ENCODE measurements at places on chromosomes 11 and 22.

DNA sequence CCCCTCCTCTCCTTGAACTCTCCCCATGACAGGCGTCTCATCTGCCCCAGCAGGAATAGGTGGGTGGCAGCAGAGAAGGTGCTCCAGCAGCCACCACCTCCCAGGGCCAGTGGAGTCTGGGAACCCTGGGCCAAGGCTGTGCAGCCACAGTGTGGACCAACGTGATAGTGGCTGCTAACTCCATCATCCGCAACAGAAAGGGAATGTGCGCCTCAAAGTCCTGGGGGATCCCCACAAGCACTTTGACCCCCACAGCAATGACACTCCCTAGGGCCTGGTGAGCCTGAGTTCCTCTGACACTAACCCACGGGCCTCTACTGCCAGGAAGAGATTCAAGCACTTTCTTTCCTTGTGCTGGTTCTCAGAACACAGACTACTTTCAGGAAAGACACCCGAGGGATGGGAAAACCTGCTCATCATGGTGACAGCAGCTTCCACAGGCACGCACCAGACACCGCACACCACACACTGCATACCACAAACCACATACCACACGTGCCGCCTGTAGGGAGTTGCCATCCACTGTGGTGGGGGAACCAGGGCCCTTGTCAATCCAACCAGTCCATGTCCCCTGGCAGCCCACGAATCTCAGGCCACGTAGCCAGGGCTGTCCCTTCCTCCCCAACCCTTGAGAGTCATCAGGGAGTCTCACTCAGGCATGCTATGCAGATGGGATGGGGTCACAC, 3.4 kb upstream of the SLC25A1 start:
- no peak for DNase-seq

DNA sequence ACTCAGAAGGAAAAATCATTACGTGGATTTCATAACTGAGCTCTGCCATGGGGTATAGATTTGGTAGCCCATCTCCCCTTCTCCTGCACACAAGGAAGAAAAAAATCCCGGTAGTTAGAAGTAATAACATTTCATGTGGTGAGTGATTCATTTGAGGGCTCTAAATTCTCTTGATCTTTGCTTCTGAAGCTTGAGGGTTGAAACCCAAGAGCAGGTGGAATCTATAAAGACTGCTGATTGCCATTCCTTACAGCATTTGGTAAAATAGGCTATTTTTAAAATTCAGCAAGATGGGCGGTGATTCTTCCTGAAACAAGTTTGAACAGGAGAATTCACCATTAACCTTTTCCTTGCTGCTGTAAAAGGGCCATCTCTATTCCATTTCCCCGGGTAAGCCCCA, 266.1 kb downstream of the CADM1 start:
- no peak for DNase-seq

DNA sequence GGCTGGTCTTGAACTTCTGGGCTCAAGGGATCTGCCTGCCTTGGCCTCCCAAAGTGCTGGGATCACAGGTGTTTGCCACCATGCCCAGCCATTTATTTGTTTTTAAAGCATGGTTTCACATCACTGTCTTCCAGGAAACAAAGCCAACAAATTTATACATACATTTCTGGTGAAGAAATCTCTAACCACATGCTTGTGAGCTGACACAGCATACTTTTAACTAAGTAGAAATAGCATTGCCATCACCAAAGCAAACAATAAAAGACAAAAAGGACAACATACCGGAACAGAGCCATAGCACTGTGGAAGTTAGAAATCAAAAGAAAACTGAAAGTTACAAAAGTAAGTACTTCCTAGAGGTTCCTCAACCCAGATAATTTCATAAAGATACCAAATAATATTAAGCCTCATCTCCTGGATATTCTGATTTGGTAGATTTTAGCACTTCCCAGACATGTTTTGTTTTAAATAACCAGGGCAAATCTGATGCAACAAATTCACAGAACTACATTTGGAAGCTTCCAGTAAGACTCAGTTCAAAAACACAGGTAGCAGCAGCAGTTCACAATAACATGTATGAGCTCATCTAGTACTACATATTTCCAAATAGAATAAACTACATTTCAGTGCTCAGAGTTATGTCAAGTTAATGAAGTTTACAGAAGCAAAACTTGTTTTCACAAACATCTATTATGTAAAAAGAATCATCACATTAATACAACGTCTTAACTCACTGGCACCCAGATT, 70.6 kb downstream of the RRAS2 start:
- no peak for DNase-seq

GRCh38 chr11:126492331-126493082, 137.0 kb downstream of the ST3GAL4 start:
- DNase-seq: no peak

GRCh38 chr22:28155808-28156207, 236.8 kb upstream of the PITPNB start:
- DNase-seq: no peak

DNA sequence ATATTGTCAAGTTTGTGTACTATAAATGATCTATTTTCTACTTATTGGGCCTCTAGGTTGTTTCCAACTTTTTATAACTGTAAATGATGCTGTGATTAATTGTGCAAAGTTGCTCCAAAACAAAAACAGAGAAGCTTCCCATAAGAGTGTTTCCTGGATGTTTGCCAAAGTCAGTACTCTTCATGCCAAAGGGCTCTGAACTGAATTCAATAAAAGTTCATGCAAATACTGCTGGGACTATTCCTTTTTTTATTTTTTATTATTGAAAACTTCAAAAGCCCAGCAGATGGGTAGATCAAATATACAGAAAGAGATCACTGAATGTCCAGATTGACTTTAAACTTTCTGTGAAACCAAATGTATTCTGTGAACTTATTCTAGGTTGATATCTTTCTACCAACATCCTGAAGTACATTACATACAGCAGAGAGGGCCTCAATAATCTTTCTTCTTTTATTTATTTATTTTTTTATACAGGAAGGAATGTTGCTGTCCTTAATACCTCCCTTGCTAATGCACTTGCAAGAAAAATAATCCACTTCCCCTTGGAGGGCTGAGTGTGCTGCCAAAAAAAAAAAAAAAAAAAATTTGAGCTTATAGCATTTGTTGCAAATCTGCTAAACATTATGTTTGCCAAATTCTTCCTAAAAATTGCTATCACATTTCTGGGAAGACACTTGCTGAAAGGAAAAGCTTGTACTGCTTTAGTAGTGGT, 53.0 kb downstream of the CTSC start:
- DNase-seq: no peak

GRCh38 chr11:129312730-129313503, 62.7 kb upstream of the BARX2 start:
- DNase-seq: no peak

DNA sequence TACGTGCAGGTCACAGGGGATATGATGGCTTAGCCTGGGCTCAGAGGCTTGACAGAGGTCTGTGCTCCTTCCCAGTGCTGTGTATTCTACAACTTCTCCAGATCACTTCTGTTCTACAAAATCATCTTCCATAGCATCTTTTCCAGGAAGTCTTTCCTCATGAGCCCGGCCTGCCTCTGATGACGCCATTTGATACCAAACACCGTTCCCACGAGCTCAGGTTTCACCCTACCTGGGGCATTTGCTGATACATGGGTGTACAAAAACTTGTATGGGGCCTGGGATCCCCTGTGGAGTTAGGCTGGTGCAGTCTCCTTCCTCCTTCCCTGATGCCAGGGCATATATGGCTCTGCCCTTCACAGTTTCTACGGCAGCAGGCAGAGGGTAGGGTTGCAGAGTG, 78.7 kb downstream of the NECTIN1 start:
- no peak for DNase-seq

DNA sequence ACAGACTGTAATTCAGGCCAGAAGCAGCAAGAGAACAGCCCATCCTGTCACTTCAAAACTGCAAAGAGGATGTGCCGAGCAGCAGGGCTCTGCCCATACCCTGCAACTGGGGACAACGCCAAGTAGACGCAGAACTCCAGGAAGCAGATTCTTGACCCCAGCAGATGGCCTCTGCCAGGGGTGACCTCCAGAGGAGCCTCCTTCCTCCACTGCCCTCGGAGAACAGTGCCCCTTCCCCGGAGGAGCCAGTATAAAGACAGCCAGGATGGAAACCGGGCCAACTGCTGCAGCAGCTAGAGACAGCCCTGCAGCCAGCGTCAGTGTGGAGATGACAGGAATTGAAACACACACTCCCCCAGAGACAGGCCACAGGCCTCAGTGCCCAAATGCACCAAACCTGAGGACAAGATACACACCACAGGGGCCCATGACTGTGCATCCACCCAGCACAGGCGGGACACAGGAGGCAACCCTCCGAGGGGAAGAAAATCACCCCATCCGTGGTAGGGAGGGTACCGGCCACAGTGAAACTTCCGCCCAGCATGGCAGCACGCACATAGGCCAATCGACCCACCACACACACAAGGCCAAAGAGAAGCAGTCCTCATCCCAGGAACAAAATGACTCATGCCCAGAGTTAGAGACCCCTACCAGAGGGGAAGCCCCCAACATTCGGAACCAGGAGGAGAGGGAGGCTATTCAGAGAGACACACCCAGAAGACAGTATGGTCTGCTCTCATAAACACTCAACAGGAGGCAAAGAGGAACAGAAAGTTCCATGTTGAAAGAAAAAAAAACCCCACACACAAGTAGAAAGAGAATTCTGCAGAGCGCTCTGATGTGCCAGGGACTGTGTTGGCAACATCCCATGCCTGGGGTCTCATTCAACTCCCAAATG, 5.6 kb downstream of the AHNAK start:
- DNase-seq: no peak

GRCh38 chr11:29272019-29272654, 744.7 kb downstream of the KCNA4 start:
- no peak for DNase-seq

DNA sequence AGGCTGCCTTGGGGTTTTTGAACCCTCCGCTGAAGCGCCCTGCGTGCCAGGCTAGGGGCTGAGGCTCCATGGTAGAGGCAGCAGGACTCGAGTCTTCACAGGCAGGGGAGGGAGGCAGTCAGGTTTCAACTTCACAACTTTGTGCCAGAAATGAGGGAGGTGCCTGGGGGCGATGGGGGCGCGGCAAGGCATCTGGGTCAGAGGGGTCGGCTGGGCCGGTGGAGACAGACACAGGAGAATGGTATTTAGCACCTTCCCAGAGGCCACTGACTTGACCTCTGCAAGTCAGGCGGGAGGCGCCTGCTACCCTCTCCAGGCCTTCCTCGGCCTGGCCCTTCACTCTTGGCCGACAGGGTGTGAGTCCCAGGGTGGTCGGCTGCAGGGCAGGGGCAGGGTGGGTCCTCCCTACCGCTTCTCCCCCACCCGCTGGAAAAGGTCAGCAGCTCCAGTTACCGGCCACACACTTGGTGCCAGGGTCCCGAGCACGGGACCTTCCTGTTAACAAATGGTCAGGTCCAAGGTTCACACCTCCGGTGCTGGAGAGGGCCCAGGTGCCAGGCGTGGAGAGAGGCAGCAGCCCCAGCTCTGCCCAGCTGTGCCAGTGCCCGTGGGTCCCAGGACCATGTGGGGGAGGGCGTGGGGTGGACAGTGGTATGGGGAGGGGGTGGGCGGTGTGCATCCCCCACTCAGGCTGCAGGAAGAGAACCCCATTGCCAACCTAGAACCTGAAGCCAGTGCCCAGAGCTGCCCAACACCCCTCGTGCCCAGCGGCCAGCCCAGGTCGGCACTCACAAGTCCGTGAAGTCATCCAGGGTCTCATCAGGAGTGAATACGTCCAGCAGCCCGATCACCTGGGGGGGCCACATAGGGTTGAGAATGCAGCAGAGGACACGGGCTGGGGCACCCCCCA, 3.8 kb downstream of the MAPK12 start:
- no peak for DNase-seq

DNA sequence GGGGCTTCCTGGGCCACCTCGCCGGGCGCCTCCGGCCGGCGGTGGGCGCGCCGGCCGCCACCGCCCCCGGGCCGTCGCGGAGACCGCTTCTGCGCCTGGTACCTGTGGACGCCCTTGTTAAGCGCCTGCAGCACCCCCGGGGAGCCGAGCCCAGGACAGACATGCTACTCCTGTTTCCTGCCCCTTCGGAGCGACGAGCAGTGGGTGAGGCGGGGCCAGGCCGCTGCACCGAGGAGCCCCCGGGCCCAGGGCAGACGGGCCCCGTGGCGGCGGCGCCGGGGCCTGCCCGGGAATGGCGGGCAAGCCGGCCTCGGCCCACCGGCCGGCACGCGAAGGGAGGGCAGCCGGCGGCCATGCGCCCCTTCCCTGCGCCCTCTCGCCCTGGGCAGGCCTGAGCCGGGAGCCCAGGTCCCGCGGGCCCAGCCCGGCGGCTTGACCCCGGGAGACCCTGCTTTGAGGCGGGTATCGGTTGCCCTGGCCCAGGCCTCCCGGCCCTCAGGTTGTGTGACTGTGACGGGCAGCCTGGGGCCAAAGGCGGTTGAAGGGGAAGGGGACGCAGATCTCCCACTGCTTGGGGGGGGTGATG, 789 bp upstream of the KDM2A start:
- DNase-seq: peak; percentile 73

GRCh38 chr11:134981835-134982234, 569.8 kb upstream of the B3GAT1 start:
- no peak for DNase-seq

DNA sequence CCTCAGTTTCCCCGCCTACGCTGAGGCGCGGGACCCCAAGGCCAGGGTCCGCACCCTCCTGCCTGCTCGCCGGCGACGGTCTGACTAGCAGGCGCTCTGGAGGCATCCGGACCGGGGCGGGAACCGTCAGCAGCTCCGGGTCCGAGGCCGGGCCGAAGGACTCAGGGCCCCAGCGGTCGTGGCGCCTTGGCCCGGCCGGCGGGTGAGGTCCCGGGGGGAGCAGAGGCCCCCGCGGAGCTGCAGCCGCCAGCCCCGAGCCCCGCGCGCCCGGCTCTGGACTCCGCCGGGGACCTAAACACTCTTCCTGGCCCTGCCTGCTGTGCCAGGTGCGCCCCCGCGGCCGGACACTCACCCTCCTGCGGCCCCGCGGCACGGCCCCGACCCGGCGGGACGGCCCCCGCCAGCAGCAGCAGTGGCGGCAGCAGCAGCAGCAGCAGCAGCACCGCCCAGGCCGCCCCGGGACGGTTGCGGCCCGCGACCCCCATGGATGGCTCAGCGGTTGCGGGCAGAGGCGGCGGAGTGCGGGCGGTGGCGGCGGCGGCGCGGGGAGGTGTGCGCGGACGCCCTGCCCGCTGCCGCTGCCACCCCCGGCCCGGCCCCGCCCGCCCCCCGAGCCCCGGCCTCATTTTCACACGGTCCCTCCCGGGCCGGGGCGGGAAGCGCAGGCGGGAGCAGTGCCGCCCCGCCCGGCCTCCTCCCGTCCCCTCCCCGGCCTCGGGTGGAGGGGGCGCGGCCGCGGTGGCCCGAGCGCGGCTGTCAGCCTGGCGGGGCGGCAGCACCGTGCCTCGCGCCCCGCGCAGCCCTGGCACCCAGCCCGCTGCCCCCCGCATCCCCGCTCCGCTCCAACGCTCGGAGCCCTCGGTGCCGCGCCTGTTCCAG, at the start of gene SCUBE2:
SCUBE2 (minus strand) TSS at position 556 of the 879 bp plus-strand sequence; CDS start at position 485, 71 bp downstream.
- no peak for DNase-seq

- DNase-seq: no peak
These were observed 8.6 kb upstream of the LRRC10B start for GRCh38 chr11:61499816-61500491.

GRCh38 chr11:2760196-2760871, 60.5 kb upstream of the KCNQ1OT1 start:
- peak; percentile 8 for DNase-seq

Measured in activated naive CD4-positive, alpha-beta T cell treated with anti-CD3 and anti-CD28 coated beads, Interleukin-2, amount 10 ng/mL, durations not matched to agents 7 days and 5 days (primary cell).